ENCODE measurements at places on chromosomes 4 and X.

- DNase-seq = no peak
Measured at GRCh38 chr4:5266991-5267390, 215.7 kb downstream of the STK32B start.

DNA sequence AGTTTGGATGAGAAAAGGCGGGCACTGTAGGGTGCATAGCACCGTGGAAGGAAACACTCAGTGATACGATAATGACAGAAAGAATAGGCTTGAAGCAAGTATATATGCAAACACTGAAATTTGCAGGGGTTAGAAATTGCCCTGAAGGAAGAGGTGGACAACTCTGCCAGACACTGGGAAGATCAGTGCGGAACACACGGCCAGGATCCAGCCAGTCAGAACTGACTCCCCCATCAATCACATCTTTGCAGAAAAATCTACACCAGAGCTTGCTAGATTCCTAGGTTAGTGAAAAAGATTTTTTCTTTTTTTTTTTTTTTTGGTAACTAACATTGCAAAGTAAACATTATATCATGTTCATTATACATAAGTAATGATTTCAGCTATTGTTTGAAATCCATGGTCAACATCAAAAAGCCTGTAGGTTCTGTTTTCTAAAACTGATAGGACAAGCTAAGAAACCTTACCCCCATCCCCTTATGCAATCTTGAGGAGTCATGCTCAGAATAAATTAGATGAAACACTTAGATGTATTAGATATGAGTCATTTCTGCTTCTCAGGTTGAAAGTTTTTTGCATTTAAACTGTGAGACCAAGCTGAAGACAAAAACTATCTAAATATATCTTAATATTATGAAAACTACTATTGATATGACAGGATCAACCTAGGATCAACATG, 38.9 kb downstream of the TRIML1 start:
- no peak for DNase-seq

GRCh38 chrX:122078079-122078478, 1030.7 kb downstream of the GLUD2 start:
- no peak for DNase-seq

DNA sequence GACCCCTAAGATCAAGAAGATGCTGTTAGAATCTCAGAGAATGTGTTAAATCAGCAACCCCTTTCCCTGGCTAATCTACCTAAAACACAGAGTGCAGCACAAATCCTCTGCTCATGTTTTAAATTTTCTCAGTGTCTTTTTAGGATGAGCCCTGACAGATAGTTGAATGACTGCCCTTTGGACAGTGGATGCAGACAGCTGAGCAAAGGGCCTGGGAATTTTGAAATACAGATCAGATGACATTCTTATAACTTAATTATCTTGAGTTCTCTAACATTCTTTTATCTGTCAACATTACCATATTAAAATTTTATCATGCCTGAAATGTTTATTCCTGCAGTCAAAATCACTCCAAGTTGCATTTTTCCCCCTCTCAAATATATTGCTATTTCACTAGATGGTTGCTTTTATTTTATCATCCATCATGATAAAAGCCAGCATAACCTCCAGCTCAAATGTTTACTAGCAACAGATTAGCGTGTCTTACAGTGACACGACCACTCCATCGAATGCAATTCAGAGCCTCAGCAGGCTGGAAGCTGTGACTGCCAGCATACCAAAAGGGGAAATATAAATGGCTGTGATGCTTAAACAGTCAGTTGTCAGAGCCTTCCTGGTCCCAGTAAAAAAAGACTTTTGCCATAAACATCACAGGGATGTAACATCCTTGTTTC, 22.8 kb upstream of the ARHGAP24 start:
- no peak for DNase-seq

GRCh38 chr4:181562399-181562798, 680.8 kb upstream of the TENM3 start:
- no peak for DNase-seq

- no peak for DNase-seq
Measured at GRCh38 chr4:56742080-56742871, 61.2 kb upstream of the HOPX start.

DNA sequence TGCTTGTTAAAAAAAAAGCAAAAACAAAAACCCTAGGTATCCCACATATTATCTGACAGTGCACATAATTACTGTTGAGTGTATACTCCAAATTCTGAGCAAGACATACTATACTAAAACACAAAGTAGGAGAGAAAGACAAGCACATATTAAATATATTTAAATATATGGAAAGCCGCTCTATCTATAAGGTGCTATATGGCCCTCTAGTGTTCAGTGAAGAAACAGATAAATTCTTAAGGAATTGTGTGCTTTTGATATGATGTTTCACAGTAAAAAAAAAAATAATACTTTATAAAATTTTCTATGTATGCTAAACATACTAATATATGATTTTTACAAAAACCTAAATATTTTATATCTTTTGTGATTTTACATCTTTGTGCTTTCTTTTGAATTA, 137.8 kb downstream of the FBXW7 start:
- peak; percentile 9 for DNase-seq

DNA sequence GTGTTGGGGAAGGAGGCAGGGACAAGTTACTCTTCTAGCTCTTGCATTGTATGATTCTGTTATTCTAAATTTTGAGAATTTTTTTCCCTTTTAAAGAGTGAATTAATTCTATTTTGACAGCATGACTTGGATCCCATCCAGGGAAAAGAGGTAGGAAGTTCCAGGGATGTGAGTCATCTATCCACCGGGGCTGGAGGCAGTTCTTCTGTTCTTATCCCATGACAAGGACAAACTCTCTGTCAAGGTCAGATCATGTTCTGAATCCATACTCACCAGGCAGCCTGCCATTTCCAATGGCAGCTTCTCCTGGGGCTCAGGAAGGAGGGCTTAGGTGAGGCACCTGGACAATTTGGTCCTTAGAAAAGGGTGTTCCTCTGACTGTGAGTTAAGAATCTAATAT, 132.0 kb upstream of the MED14 start:
- no peak for DNase-seq

- DNase-seq = no peak
Measured at GRCh38 chrX:68852046-68852445, 23.2 kb downstream of the EFNB1 start.
